ENCODE measurements at places on chromosomes 13 and 19. TPM values are rescaled to one million over a fixed set of nuclear protein-coding genes. Genes with fewer than 3 reads are reported as not detected.

- DNase-seq: no peak
These were observed 7.5 kb downstream of the PLA2G4C start for GRCh38 chr19:48102870-48103751.

- no peak for DNase-seq
These were observed 62.1 kb downstream of the GGACT start for GRCh38 chr13:100526318-100527000.

DNA sequence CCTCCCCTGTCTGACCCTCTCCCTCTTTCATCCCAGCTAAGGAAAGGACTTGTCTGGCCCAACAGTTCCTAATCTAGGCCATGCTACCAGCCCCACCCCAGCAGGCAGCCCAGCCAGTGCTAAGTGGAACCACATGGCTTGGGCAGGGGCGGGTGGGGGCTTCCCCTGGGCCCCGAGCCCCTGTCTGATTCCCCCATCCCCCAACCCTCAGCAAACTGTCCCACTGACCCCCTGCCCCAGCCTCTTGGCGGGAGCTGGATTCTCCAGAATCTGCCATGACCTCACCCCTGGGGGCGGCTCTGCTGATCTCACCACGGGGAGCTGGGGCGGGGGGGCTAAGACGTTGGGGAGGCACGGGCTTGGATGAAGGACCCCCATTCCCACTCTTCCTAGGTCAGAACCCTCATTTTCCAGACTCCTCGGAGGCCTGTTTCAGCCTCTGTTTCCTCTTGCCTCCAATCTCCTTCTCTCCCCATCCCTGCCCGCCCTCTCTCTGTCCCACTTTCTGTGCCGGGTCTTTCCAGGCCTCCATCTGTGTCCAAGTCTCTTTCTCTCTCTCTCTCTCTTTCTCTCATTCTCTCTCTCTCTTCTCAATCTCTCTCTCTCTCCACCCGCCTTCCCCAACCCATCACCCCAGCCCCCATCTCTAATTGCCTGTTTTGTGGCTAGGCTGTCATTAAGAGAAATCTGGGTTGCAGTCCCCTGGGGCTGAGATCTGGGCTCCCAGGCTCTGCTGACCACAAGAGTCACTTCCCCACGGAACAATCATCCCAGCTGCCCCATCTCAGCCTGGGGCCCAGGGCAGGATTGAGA is 2.7 kb downstream of the COL5A3 start:
- DNase-seq: no peak

GRCh38 chr13:99709134-99709533 is 207.9 kb downstream of the TM9SF2 start:
- no peak for DNase-seq

DNA sequence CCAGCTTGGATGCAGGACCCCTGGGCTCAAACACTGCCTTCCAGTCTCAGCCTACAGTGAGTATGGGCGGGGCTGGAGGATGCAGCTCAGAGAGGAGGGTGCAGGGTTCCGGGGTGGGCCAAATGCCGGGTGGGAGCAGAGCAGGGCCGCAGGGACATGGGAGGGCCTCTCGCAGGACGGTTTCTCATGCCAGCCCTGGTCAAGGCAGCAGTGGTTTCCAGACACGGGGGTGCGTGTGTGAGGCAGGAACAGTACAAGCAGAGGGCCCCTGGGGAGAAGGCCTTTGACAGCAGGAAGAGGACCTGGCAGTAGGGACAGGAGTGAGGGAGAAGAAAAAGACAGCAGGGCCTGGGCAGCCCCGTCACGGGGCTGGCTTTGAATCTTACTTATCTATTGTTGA is 34.1 kb downstream of the CRTC1 start:
- DNase-seq: no peak

- no peak for DNase-seq
These were observed 218.9 kb downstream of the LACC1 start for GRCh38 chr13:44098559-44098958.

DNA sequence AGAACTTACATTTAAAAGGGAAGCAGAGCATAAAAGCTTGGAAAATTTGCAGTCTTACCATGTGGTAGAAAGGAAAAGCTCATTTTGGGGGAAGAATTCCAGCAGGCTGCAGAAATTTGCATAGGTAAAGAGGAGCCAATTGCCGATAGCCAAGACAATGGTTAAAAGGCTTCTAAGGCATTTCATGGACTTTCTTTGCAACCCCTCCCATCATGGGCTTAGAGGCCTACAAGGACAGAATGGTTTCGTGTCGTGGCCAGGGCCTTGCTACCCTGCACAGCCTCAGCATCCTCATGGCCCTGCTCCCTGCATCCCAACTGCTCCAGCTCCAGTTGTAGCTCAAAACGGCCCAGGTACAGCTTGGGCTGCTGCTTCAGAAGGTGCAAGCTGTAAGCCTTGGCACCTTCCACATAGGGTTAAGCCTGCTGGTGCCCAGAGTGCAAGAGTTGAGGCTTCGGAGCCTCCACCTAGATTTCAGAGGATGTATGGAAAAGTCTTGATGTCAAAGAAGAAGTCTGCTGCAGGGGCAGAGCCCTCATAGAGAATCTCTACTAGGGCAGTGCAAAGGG is 420.3 kb downstream of the PCDH17 start:
- DNase-seq: no peak

- no peak for DNase-seq
These were observed 313.8 kb upstream of the SPRY2 start for GRCh38 chr13:80654638-80655249.

- no peak for DNase-seq
These were observed 8.2 kb downstream of the REX1BD start for GRCh38 chr19:18596752-18597157.

GRCh38 chr19:45444318-45445041 is 20.8 kb upstream of the ERCC1 start:
- no peak for DNase-seq

GRCh38 chr19:28847468-28847867 is 365.5 kb downstream of the UQCRFS1 start:
- DNase-seq: no peak

DNA sequence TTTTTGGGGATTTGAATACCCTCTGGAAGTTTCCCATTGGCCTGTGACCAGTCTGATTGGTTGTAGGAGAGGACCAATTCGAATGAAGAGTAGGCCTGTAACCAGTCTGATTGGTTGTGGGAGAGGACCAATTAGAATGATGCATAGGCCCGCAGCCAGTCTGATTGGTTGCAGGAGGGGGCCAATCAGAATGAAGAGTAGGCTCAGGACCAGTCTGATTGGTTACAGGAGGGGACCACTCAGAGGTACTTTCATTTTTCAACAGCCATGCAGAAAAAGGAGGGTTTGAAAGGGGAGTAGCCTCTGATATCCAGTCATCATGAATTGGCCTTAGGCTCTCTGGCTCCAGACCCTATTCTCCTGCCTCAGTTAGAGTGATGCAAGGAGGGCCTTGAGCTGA is 30.4 kb upstream of the SLC1A5 start:
- DNase-seq: no peak

DNA sequence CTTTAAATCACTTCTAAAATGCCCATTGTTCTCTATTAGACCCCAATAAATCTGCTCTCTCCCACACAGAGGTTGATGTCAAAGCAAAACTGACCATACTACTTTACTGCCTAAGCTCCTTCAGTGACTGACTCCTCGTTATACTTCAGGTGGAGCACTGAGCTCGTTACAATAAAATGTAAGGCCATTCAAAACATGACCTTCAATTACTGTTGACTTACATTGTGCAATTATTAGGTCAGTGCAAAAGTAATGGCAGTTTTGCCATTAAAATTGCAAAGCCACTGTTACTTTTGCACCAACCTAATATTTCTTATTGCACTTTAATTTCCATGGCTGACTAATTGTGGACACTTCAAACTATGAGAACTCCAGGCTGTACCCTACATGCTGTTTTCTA is 314.9 kb downstream of the MZT1 start:
- no peak for DNase-seq

DNA sequence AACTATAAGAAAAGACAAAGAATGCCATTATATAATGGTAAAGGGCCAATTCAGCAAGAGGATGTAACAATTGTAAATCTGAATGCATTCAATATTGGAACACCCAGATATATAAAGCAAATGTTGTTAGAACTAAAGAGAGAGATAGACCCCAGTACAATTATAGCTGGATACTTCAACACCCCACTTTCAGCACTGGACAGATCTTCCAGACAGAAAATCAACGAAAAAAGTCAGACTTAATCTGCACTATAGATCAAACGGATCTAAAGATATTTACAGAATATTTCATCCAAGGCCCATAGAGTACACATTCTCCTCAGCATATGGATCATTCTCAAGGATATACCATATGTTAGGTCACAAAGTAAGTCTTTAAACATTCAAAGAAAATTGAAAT is 194.6 kb upstream of the DACH1 start:
- DNase-seq: no peak

DNA sequence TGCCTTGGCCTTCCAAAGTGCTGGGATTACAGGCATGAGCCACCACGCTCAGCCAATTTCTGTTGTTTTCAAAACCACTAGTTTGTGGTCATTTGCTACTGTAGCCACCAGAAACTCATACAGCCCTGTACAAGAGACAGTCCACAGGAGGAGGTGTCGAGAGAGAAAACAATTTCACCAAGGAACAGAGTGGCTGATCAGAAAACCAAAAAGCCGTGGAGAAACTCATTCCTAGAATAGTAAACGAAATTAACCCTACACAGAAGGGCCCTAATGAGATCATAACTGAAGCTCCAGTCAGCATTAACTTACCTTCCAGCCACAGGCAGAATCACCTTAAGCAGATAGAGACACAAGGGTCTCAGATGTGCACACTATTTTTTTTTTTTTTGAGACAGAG is 3.8 kb upstream of the CCDC124 start:
- DNase-seq: no peak

DNA sequence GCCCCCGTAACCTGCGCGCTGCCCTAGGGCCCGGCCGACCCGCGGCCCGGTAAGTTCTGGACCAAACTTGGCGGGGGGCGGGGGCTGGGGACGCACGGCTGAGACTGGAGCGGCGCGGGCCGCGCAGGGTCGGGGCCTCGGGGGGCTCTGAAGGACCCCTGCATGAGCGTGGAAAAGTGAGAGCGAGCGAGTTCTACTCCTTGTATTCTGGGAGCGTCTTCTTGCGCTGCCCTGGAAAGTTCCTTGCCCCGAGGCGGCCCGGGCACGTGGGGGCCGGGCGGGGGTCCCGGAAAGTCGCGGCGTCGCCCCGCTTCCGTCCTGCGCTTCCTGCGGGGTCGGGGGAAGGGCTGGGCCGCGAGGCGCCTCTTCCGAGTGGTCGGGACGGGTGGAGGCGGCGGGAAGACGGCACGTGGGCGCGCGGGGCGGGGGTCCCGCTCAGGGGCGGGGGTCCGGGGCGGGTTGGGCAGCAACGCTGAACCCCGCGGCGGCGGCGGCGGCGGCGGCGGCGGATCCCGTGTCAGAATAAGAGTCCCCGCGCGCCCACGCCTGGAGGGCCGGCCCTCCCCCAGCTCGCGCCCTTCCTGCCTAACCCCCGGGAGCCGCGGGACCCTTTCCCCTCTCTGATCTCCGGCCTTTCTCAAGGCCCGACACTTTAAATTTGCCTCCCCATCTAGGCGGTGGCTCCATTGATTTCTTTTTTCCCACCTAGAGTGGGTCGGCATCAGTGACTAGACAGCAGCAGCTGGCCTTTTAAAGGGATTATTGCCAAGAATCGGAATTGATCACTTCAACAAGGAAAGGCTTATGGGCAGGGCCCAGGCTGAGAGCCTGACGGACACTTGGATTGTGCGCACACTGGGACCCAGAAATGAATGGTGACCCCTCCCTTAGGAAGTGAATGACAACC is 749 bp downstream of the GATAD2A start:
- DNase-seq: no peak

DNA sequence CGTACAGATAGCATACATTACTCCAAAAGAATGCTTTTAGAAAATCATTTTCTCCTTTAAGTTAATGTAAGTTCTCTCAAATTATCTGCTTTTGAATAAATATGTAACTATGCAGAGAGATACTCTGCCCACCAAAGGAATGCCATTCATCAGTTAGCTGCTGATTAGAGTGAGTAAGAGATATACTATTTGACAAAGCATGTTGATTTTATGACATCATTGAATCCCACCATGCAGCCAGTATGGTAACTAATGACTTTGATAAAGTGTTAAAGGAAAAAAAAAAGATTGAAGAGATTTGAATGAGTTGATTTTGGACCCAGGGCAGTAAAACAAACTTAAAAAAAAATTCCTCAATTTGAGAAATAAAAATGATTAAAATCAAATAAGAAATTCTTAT is 521.5 kb downstream of the SLITRK6 start:
- no peak for DNase-seq

GRCh38 chr19:29702963-29703320 is 12.1 kb downstream of the C19orf12 start:
- no peak for DNase-seq

DNA sequence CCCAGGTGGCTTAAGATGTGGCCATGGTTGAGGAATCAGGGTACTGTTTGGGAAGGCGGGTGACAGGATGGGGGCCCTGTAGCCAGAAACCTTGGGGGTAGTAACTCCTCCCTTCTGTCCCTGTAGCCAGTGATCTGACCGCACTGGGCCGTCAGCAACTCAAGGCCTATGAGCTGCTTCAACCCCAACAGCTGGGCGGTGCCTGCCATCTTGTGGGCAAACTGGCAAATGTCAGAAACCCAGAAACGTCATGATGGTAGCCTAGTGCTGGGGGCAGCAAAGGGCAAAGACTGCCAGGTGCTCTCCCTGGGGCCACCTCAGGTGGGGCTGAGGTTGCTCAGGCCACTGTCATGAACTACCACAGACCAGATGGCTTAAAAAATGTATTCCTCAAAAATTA is 3.5 kb downstream of the COPE start:
- DNase-seq: no peak

DNA sequence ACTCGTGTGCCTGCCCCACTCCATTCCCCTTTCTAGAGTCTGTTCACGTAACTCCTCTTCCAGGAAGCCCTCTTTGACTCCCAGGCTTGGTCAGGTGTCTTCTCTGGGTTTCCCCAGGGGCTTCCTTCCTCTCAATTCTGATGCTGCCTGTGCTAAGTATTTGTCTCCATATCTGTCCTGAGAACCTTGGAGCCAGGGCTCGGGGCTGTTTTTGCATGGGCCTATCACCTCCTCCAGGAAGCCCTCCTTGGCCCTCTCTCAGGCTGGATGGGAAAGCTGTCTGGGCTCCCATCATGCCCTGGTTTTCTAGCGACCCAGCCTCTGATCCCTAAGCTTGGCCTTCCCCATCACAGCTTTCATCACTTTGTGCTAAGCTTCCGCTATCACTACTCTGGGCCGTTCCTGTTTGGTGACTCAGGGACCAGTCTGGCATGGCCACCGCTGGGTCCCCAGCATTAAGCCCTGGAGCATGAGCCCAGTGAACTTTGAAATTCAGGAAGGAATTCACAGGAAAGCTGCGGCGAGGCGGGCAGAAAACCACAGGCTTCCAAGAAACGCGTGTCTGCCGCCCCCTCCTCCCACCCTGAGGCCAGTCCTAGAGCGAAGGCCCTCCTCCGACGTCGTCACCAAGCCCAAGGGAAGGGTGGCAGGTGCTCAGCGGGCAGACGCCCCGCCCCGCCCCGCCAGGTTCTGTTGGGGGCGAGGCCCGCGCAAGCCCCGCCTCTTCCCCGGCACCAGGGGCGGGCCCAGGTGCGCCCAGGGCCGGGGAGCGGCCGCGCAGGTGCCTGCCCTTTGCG is 486 bp upstream of the SPINT2 start:
- no peak for DNase-seq

- no peak for DNase-seq
These were observed 8.0 kb upstream of the USF2 start for GRCh38 chr19:35260694-35261304.

- no peak for DNase-seq
These were observed 1032.2 kb upstream of the SLC10A2 start for GRCh38 chr13:104098421-104098820.

The HS6ST3 gene
- 0.29 TPM for total RNA-seq

The TJP3 gene
- 3.8 TPM for total RNA-seq

The TTC9B gene
- not detected for total RNA-seq

The ZIC5 gene
- total RNA-seq: not detected

The PCDH17 gene
- total RNA-seq: 0.65 TPM

The ERFL gene
- total RNA-seq: not detected

The NDFIP2 gene
- total RNA-seq: 42.9 TPM

The WTIP gene
- total RNA-seq: 27.9 TPM

The APOC4 gene
- total RNA-seq: not detected
